ENCODE measurements at places on chromosomes 1 and 21. TPM values are rescaled to one million over a fixed set of nuclear protein-coding genes. Genes with fewer than 3 reads are reported as not detected.

Gene TEX38
- total RNA-seq = not detected

Gene TMEM269
- total RNA-seq = 0.13 TPM

- no peak for DNase-seq
Observed at GRCh38 chr21:33892853-33893252, 22.8 kb downstream of the ATP5PO start.

DNA sequence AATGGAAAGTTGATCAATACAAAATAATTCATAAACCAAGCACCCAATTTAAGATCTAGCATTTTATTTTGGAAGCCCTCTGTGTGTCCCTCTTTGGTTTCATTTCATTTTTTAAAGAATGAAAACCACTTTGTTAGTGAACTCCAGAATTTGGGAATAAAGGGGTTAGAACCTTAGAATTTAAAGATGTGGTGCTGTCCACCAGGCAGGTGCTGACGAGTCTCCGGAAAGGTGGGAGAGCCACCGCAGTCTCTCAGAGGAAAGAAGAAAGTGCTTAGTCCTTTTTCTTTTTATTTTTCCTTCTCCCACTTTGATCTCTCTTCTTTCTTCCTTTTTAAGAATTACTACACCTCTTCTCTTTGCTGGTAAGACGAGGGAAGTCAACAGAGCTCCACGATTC lies 20.5 kb upstream of the HIVEP3 start:
- DNase-seq = no peak

- DNase-seq = no peak
Observed at GRCh38 chr1:165874643-165875042, 47.2 kb downstream of the UCK2 start.

Data from left cardiac atrium (tissue), 4 donors.